ENCODE measurements at places on chromosomes 4 and X.

DNA sequence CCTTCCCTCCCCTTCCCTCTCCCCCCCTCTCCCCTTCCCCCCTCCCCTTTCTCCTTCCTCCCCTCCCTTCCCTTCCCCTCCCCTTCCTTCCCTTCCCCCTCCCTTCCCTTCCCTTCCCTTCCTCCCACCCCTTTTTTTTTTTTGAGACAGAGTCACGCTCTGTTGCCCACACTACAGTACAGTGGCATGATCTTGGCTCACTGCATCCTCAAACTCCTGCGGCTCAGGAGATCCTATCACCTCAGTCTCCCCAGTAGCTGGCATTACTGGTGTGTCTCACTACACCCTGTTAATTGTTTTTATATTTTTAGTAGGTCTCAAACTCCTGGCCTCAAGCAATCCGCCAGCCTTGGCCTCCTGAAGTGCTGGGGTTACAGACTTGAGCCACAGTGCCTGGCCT lies 66.6 kb downstream of the TBC1D9 start:
- DNase-seq, result no peak

- no peak for DNase-seq
Measured at GRCh38 chrX:41779030-41779564, 55.1 kb downstream of the GPR82 start.

DNA sequence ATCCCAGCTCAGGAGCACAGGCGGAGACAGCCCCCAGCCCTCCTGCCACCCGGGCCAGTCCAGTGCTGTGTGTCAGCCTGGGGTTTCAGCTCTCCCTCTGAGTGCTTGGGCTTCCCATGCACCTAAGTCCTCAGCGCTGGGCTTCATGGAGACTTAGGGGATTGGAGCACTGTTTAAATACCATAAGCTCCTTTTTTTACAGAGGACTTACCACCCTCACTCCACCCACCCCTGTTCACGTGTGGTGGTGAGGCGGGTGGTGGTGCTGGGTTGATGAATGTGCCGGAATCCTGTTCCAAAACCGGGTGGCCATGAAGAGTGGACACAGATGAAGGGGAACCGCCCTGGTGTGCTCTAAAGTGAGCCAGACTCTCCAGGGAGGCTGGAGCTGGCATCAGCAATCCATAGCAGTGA lies 66.9 kb downstream of the PSAPL1 start:
- no peak for DNase-seq

DNA sequence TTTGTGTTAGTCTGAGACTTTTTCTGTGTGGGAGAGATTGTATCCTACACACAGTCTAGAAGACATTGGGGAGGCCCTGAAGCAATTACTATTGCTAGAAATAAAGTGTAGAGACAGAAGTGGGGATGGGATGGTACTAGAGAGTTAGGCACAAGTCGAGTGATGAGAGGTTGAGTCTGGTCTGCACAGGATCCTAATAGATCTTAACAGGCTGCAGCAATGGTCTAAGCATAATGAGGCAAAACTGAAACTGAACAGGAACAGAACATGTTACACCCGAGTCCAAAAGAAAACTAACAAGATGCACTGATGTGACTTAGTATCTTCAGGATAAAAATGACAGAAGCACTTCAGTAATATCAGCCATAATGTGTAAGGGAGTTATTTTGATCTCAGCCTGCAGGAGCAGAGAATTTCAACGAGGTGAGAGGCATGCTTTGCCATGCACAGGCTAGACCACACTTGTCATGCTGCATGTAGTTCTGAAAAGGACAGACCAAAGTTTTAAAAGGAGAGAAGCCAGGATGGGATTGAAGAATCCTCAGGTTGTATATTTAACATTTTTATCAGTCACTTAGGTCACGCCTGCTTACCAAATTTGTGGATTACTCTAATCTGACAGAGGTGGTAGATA lies 205.8 kb upstream of the BOD1L1 start:
- no peak for DNase-seq

- DNase-seq, result no peak
Measured at GRCh38 chr4:138643827-138644226, 371.8 kb upstream of the NOCT start.
